ENCODE measurements at places on chromosomes 4 and X. TPM values are rescaled to one million over a fixed set of nuclear protein-coding genes. Genes with fewer than 3 reads are reported as not detected.
A peak's percentile ranks its signal among the peaks of the same experiment; 100 is the strongest.

- DNase-seq: no peak
Observed at GRCh38 chr4:147407261-147408045, 73.4 kb upstream of the EDNRA start.

- no peak for DNase-seq
Observed at GRCh38 chr4:65538571-65538970, 131.7 kb downstream of the EPHA5 start.

Gene FAM236D
- total RNA-seq: not detected

DNA sequence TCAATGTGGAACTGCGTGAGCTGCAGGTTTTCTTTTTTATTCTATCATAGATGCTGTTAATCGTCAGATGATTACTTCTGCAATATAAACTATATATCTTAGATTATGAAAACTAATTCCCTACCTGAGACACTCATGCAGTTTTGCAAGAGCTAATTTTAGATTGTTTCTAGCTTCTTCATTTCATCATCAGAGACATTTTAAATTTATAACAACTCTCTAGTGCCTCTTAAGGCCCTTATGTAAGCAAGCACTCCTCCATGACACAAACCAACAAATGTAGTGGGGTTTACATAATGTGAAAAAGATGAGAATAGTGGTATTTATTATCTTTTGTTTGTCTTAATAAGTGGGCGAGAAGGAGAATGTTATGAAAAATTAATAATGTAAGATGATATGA is 170.2 kb upstream of the ETNPPL start:
- DNase-seq: no peak

DNA sequence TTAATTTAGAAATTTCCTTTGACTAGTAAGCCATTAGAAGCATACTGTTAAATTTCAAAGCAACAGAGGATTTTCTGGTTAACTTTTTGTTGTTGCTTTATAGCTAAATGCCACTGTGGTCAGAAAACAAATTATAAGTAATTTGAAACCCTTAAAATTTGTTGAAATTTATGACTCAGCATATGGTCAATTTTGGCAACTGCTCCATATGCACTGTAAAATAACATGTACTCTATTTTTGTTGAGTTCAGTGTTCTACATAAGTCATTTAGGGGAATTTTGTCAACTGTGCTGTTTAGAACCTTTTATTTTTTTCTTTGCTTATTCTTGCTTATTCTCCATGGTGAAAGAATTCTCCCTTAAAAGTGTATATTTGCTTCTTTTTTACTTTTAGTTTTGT is 28.6 kb downstream of the SCLT1 start:
- no peak for DNase-seq

Gene ATP2B3
- 0.09 TPM for total RNA-seq

GRCh38 chrX:44415639-44416386 is 72.3 kb upstream of the EFHC2 start:
- DNase-seq: no peak

GRCh38 chr4:154332681-154333421 is 158.7 kb downstream of the DCHS2 start:
- DNase-seq: peak; percentile 29

- no peak for DNase-seq
Observed at GRCh38 chr4:89625599-89626293, 211.2 kb downstream of the SNCA start.

Gene DUX4
- not detected for total RNA-seq

DNA sequence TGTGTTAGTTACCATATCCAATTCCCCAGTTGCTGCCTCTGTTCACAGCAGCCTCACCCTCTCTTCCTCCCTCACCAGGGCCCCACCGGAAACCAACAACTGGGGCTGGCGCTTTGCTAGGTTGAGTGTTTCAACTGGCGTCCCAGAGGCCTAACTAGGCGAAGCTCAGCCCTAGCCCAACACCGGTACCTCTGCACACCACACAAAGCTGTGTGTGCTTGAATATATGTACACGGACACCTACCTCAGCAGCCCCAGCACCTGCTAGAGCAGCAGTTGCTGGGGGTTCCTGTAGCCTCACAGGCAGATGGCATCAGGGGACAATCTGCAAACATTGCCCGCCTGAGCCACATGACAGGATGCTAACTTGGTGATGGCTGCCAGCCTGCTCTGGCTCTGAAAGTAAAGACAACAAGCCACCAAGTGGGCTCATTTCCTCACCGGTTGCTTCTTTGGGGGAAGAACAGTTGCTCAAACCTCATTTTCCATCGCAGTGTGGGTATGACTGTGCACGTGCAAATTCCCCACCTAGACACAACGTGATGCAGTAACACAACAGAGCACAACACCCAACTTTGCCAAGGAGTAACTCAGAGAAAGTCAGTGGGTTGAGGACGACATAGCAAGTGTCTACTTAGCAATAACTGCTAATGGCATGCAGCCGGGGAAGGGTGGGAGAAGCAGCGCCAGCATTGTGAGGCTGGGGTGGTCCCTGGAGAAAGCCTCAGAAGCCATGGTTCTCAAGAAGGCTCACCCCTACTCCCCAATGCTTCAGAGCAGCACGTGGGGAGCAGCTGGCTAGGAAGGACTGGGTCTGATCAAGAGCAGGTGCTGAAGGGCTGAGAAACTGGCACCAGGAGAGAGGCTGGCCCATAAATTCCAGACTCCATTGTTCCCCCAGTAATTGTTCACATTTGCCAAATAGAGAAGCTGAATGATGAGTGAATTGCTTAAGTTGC is 139.5 kb downstream of the SH3KBP1 start:
- DNase-seq: peak; percentile 75

DNA sequence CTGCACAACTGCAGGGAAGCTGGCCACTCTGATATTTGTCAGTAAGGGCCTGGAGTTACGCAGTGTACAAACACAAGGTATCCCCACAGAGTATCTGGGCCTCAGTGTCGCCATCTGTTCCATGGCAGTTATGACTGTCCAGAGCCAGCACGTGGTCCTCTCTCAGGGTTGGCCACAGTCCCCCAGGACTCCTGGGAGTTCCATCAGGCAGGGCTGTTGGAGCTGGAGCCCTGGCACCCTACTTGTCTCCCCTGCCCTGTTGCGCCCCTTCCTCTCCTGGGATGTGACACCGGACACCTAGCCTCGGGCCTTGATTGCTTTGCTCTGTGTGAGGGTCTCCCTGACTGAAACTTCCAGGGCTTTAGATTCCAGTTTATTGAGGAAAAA is 8.4 kb downstream of the HTRA3 start:
- DNase-seq: no peak

- no peak for DNase-seq
Observed at GRCh38 chr4:2771264-2771663, 15.1 kb upstream of the TNIP2 start.

DNA sequence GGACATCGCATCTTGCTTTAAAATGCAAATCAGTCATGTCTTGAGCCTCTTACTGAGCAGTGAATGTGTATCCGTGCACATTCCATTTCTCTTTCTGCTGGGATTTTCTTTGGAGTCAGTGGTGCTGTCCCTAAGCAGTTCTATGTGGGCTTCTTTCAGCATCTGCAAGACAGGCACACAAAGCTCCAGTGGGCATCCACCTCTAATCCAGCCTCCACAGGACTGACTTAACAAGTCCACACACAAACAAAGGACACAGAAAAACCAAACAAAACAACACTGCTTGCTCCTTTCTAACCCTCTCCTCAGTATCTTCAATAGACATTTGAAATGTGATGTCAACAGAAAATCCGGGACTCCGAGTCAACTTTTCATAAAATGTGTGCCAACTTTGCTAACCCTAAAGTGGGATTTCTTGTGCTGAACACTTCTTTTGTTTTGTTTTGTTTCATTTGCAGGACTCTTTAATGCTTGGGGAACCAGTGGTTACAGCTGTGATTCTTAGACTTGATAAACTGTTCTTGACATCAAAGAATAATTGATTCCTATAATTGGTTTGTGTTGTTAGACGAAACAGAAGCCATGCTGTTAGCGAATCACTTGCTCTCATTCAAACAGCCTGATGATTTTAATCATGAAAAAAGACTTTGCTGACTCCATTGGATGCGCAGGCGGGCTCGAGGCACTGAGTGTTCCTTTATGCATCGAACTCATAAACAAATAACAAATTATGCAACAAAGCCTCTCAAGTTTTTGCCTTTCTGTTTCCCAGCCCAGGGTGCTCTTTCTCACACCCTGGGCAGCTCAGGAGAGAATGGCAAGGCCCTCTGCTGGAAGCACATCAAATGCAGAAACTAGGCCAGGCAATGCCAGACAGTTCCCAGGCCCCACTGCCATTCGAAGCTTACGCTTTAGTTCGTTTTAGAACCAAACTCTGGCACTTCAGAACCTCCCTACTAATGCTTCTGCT is 20.1 kb downstream of the ETNPPL start:
- DNase-seq: no peak

Gene GAB3
- 7.6 TPM for total RNA-seq

Gene MAPK10
- 3.7 TPM for total RNA-seq

- peak; percentile 9 for DNase-seq
Observed at GRCh38 chr4:166091912-166092510, 219.0 kb downstream of the TLL1 start.

- DNase-seq: no peak
Observed at GRCh38 chr4:73976716-73977115, 5.1 kb downstream of the PF4 start.

GRCh38 chr4:170026253-170027021 is at the start of gene MFAP3L:
TSS of gene MFAP3L (minus strand) at chr4:170026395. CDS start at chr4:170005877, 20,518 bp downstream.
- peak; percentile 72 for DNase-seq

GRCh38 chr4:16676230-16676770 is 222.1 kb downstream of the LDB2 start:
- no peak for DNase-seq

GRCh38 chr4:102761296-102761701 is 531 bp upstream of the MANBA start:
- peak; percentile 56 for DNase-seq

Gene MSMO1
- 19.2 TPM for total RNA-seq

Gene TLR6
- total RNA-seq: 2.5 TPM

Gene TRIM75
- total RNA-seq: not detected

GRCh38 chr4:3387154-3387942 is 54.4 kb upstream of the HGFAC start:
- DNase-seq: no peak

GRCh38 chr4:183257808-183258207 is 62.3 kb downstream of the CLDN22 start:
- no peak for DNase-seq

GRCh38 chrX:134569306-134569705 is 89.0 kb downstream of the PLAC1 start:
- DNase-seq: no peak

Measured in thymus (tissue), 14 donors.